LHCN-M2 (cell line): ENCODE measurements at places on chromosomes 6 and 20.

- DNase-seq, result no peak
Observed at GRCh38 chr6:110419028-110419739, 3.8 kb upstream of the DDO start.

- DNase-seq, result peak; percentile 98
Observed at GRCh38 chr6:119147101-119148053, 68.9 kb upstream of the FAM184A start.

DNA sequence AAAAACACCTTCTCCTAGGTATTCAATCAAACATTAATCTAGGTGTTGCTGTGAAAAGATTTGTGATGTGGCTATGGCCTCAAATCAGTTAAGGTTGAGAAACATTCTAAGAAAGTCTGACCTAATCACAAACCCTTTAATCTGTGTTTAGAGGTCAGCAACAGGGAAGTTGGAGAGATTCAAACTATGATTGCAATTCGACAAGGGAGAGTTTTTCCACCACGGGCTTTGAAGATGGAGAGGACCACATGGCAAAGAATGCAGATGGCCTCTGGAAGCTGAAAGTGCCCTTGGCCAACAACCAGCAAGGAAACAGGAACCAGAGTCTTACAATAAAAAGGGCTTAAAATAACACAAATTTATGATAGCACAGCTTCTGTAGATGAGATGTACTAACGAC, 29.6 kb upstream of the LGSN start:
- peak; percentile 1 for DNase-seq

- DNase-seq, result no peak
Observed at GRCh38 chr6:5172897-5173474, 87.8 kb downstream of the LYRM4 start.

- DNase-seq, result peak; percentile 29
Observed at GRCh38 chr6:82761674-82762345, 303.8 kb downstream of the UBE3D start.

DNA sequence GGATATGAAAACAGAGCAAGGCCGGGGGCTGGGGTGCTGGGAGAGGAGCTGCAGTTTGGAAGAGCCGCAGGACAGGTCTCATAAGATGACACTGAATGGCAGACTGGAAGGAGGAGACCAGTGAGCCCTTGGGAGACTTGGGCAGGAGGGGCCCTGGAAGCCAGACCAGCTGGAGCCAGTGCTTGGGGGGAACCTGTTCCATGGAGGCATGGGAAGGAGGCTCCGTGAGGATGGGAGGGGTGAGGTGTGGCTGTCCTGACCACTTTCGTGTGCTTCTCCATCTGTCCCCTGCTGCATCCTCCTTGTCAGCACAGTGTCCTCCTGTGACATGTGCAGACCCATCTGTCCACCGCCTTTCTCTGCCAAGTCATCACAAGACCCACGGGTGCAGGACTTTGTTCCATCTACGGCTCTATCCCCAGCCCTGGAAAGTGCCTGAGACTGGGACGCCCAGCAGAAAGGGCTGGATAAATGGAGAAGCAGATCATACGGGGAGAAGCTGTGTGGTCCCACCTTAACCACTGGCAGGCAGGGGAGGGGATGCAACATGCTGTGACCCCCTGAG, 84.8 kb upstream of the MPC1 start:
- no peak for DNase-seq

GRCh38 chr6:55918639-55919038, 43.2 kb upstream of the BMP5 start:
- peak; percentile 76 for DNase-seq

- peak; percentile 70 for DNase-seq
Observed at GRCh38 chr20:41275301-41275731, 42.2 kb downstream of the ZHX3 start.

GRCh38 chr6:95596021-95596420, 18.7 kb downstream of the MANEA start:
- DNase-seq, result no peak

GRCh38 chr6:130362128-130362527, 3.7 kb upstream of the TMEM200A start:
- DNase-seq, result no peak

GRCh38 chr20:52230409-52230808, 38.8 kb upstream of the ZFP64 start:
- peak; percentile 71 for DNase-seq

- peak; percentile 18 for DNase-seq
Observed at GRCh38 chr6:76861403-76861802, 601.9 kb downstream of the HTR1B start.

DNA sequence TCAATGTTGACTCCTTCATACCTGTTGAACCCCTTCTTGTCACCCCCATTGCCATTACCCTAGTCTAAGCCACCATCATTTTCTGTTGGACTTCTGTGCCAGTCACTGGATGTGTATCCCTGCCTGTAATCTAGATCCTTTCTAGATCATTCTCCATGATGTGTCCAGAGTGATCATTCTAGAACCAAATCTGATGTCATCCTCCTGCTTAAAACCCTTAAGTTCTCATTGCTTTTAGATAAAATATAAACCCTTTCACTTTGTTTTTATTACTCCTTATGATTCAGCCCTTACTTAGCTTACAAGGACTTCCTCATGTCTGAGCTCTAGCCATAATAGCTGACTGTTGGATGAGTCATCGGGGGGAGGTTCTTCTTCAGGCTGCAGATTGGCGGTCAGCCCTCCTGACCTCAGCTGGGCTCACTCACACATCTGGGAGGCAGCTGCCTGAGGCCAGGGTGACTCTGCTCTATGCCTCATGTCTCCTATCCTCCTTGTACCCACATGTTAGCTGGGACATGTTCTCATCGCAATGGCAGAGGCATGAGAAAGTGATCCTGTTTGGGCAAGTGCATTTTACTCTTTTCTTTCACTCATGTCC, 287.6 kb downstream of the ESR1 start:
- DNase-seq, result peak; percentile 99

- no peak for DNase-seq
Observed at GRCh38 chr20:22931653-22932608, 103.2 kb upstream of the SSTR4 start.

DNA sequence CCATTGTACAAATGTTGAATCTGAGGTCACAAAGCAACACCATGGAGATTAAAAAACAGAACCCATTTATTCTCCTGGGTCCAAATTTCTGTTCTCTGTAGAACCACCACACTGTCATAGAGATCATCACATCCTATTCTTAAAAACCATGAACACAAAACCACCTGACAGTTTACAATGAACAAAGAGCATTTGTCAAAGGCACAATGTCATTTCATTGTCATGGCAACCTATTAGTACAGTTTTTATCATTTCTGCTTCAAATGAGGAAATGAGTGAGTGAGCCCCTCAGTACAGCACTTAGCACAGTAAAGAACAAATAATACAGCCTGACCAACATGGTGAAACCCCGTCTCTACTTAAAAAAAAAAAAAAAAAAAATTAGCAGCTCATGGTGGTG, 23.1 kb upstream of the LAMP5 start:
- peak; percentile 38 for DNase-seq

- peak; percentile 18 for DNase-seq
Observed at GRCh38 chr6:55963301-55963700, 87.9 kb upstream of the BMP5 start.

- no peak for DNase-seq
Observed at GRCh38 chr6:11536795-11537194, 754 bp upstream of the TMEM170B start.

DNA sequence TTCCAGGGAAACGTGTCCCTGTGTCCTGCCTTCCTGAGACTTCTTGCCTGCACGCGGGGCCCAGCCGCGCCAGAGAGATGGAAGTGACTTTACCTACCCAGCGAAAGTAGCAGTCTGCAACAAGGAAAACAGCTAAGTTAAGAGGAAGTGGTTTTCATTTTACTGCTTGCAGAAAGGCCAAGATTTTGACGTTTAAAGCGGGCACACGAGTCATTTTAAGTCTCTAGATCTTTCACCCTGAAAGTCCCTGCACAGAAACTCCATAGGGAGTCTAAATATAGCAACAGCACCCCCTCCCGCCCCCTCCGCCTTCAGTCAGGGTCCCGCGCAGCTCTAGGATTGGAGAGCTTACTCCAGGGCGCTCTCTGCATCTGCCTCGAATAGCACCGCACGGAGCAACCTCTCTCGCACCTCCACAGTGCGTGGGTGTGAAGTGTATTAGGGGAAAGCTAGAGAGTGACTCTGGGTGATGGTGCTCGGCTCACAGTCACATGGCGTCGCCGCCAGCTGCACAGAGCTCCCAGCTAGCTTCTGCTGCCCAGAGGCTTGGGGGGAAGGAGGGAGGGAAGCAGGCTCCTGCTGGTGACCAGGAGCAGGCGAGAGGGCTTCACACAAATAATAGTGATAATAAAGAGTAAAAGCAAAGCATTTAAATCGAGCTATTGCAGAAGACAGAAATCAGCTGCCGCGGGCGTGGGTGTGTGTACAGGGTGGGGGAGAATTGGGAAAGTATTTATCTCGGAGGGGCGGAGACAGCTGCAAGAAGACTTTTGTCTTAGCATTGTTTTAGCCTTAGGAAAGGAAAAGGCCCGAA, 1.8 kb upstream of the KCNQ5 start:
- peak; percentile 58 for DNase-seq

DNA sequence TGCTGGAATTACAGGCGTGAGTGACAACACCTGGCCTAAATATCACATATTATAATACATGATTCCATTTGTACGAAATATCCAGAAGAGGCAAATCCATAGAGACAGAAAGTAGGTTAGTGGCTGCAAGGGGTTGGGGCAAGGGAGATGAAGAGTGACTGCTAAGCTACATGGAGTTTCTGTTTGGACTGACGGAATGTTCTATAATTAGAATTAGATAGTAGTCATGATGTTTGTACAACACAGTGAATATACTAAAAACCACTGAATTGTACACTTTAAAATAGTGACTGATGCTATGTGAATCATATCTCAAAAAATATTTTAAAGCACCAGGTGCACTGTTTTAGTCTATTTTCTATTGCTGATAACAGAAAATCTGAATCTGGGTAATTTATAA, 3.7 kb upstream of the HEBP2 start:
- peak; percentile 22 for DNase-seq

DNA sequence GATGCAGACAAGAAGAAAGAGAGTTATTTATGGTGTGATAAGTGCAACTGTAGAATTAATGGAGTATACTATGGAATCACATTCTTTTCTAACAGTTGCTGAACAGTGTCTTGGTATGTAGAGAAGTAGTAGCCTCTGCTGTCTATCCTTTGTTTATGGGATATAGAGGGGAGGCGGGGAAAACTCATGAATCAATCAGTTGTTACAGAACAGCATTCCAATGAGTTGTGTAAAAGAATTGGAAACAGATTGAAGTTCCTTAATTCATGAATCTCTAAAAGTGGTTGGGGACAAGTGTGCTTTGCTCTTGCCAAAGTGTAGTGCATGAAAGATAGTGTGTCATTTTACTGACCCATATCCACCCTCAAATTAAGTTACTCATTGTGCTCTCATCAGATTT, 77.7 kb downstream of the FLRT3 start:
- DNase-seq, result no peak

DNA sequence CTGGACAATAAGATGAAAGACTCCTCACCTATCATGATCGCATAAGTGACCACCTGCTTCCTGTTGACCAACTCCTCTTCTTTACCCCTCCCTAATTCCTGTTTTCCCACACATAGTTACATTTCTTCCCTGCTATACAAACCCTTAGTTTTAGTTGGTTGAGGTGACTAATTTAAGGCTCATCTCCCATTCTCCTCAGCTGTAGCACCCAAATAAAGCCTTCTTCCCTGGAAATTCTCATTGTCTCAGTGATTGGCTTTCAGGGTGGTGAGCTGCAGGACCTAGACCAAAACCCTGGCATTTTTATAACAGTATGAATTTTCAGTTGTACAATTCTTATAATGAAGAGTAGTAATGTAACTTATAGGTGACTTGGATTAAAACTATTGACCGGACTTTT, 2.1 kb downstream of the FKBP1C start:
- DNase-seq, result no peak

- DNase-seq, result no peak
Observed at GRCh38 chr6:66628917-66629316, 921.9 kb upstream of the EYS start.

DNA sequence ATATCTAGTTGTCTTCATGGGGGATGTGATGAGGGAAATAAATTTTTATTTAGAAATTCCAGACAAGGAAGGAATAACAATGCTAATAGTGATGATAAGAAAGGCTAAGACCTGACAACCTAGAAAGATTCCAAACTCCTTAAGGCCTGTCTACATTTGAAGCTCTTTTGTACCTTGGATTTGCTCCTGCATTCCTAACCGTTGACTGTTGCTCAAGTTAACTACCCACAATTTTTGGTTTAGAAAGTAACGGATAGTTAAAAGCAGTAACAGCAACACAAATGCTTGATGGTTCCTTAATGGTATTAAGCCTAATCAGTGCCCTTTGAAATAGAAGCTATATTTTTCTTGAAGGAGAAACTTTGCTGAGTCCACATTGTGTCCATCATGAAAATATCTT, 52.9 kb downstream of the TRMT11 start:
- DNase-seq, result peak; percentile 69

DNA sequence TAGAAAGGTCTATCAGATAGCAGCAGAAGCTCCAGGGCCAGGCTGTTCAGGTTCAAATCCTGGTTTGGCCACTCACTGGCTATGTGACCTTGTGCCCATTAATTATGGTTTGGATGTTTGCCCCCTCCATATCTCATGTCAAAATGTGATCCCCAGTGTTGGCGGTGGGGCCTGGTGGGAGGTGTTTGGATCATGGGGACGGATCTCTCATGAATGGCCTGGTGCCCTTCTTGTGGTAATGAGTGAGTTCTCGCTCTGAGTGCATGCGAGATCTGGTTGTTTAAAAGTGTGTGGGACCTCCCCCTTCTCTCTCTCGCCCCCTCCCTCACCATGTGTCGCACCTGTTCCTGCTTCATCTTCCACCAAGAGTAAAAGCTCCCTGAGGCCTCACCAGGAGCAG, 240.9 kb downstream of the LRFN2 start:
- DNase-seq, result no peak

- DNase-seq, result no peak
Observed at GRCh38 chr6:16344756-16345155, 106.4 kb downstream of the GMPR start.

DNA sequence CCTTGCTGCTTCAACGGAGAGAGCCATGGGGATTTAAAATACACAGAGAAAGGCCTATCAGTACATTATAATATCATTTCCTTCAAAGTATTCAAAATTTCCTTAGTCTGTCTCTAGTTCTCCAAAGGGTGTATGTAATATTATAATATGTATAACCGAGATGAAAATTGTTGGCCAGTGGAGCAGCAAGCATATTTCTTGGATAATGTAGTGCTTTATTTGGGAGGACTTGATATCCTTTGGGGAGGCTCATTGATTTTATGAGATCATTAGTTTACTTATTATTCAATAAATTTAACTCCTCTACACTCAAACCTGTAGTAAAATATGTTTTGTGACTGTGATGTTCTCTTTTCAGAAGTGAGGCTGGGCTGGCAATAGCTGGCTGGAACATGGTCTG, 802.9 kb upstream of the FLRT3 start:
- DNase-seq, result no peak

GRCh38 chr6:38040254-38040653, 220.7 kb downstream of the ZFAND3 start:
- no peak for DNase-seq

DNA sequence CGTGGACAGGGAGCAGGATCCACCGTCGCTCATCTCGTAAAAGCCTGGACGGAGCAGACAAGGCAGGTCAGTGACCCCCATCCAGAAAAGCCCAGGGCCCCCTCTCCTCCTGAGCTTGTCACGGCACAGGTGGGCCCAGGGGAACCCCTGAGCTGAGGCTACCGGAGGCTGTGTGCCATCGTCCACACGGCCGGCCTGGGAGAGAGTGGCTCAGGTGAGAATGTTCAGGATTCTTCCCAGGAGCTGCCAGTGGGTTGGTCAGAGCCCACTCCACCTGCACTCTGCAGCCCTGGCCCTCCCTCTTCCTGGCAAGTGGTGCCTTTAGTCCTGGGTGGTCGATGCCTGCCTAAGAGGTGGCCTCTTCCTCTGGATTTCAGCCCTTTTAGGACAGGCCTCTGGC, 9.2 kb downstream of the DACT2 start:
- no peak for DNase-seq
